ENCODE measurements at places on chromosomes 16 and 17.
A peak's percentile ranks its signal among the peaks of the same experiment; 100 is the strongest.

- H3K27ac ChIP-seq, result no peak overlapping the region
- DNase-seq, result no peak
- H3K4me1 ChIP-seq, result no peaks in the 10 kb centered on the region
- H3K36me3 ChIP-seq, result no peaks in the 10 kb centered on the region
Measured at GRCh38 chr17:8502126-8502525, 66.4 kb downstream of the NDEL1 start.

DNA sequence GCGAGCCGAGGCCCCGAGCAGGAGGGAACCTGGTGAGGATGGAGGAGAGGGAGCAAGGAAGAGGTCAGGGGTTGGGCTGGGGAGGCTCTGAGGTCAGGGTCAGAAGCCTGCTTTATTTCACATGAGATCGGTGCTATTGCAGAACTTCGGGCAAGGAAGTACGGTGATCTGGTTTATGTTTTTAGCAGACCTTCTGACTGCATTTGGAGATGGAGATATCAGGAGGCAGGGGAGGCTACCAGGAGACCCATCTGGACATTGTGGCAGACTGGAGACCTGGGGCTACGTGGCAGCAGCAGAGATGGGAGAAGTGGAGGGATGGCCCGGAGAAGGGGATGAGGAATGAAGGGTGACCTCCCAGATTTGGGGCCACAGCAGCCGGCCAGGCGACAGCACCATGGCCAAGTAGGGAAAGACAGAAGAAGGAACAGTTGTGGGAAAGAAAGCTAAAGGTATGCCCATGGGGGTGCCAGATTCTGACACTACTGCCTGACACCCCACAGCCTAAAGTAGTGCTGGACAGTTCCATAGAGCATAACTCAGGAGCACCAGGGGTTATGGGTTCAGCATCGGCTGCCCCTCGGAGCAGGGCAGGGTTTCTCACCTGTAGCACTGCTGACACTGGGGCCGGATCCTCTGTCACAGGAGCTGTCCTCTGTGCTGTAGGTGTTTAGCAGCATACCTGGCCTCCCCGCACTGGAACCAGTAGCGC, 7.4 kb downstream of the CACNG4 start:
- H3K4me1 ChIP-seq, result no peaks in the 10 kb centered on the region
- H3K27ac ChIP-seq, result no peak overlapping the region
- H3K36me3 ChIP-seq, result no peaks in the 10 kb centered on the region
- DNase-seq, result no peak
- H3K4me3 ChIP-seq, result no peak overlapping the region

DNA sequence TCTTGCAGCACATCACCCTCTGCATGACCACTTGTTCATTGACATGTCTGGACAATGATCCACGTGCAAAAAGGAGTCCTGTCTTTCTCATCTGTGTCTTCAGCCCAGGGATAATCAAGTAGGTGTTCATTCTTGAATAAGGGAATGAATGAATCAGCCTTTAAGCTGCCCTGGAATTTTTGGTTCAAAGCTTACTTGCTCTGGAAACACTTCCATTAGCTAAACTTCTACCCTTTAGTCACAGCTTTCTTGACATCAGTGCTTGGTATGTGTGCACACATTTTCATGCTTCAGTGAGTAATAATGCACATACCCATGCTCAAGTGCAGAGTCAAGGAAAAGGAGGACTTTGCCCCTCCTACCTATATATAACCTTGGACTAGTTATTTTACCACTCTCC, 103.0 kb upstream of the CDH13 start:
- no peaks in the 10 kb centered on the region for H3K36me3 ChIP-seq
- H3K27me3 ChIP-seq, result no peaks in the 10 kb centered on the region
- no peak for DNase-seq

- H3K4me1 ChIP-seq, result peaks cover 10% of the 10 kb centered on the region
- H3K27ac ChIP-seq, result peak overlapping the region; percentile 79
- no peak for DNase-seq
Measured at GRCh38 chr16:1090620-1091587, 5.1 kb downstream of the C1QTNF8 start.

DNA sequence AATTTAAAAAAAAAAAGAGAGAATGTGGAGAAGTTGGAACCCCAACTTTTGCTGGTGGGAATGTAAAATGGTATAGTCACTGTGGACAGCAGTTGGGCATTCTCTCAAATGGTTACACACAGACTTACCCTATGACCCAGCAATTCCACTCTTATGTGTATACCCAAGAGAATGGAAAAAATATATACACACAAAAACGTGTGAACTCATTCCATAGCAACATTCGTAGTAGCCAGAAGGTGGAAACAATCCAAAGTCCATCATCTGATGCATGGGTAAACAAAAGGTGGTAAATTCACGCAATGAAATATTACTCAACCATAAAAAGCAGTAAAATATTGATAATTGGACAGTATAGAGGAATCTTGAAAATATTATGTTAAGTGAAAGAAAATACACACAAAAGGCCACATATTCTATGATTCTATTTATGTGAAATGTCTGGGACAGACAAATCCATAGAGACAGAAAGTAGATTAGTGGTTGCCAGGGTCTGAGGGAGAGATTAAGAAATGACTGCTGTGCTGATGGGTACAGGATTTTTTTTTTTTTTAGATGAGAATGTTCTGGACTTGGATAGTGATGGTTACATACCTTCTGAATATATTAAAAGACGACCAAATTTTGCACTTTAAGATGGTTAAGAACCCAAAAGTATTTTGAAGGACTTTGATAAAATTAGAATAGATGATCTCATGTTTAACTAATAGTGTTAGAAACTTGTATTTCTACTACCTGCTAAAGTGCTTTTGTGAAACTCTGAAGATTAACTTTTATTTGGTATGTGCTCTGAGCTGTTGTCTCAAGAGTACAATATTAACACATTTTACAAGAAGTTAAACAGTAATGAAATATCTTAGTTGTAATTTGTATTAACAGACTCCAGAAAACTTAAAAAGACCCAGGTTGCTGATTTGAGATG, 60.9 kb downstream of the MRTFB start:
- DNase-seq, result no peak
- H3K27ac ChIP-seq, result no peak overlapping the region
- H3K36me3 ChIP-seq, result no peaks in the 10 kb centered on the region
- no peaks in the 10 kb centered on the region for H3K4me1 ChIP-seq
- H3K27me3 ChIP-seq, result no peaks in the 10 kb centered on the region

DNA sequence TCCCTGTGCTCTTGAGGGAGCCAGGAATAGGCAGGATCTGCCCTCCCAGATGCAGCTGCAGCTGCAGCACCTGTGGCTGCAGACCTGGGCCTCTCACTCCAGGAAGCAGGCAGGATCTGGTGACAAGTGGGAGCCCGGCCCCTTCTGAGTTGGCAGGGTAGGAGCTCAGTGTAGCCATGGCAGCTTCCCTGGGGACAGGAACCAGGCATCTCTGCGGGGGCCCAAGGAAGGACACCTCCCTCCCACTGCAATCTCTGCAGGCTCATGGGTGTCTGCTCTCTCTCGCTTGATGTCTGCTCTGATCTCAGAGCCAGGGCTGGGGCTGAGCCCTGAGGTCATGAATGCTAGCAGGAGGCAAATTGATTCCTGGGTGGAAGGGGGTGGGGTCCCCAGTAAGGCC, 592.5 kb upstream of the CA10 start:
- no peak overlapping the region for H3K27ac ChIP-seq
- no peak for DNase-seq
- H3K27me3 ChIP-seq, result no peaks in the 10 kb centered on the region
- no peaks in the 10 kb centered on the region for H3K36me3 ChIP-seq
- H3K4me3 ChIP-seq, result no peak overlapping the region

DNA sequence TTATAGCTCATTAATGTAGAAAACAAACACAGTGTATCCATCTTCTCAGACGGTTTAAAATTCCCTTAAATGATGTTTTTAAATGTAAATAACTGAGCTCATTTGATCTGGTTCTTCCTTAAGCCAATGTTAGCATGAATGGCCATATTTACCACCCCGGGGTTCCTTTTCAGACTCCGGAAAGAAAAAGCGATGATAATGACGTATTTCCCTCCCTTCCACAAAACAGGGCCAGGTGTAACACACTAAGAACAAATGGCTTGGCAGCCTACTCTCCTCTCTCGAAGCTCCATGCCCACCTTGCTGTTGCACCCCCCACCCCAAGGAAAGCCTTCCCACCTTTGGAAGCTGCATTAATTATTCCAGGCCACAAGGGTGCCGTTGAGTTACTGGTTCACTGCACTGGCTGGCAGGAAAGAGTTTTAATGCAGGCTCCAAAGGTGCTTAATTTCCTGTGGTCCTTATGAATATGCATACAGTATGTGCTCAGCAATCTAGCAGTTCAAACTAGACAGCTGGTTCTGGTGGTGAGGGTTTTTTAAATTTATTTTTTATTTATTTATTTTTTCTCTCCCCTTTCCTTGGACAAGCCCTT, 378.9 kb downstream of the WWOX start:
- no peaks in the 10 kb centered on the region for H3K4me1 ChIP-seq
- no peak for DNase-seq
- no peak overlapping the region for H3K27ac ChIP-seq
- H3K36me3 ChIP-seq, result no peaks in the 10 kb centered on the region

GRCh38 chr17:60325730-60326524, 66.0 kb downstream of the USP32 start:
- no peaks in the 10 kb centered on the region for H3K36me3 ChIP-seq
- H3K27ac ChIP-seq, result no peak overlapping the region
- H3K4me1 ChIP-seq, result no peaks in the 10 kb centered on the region
- no peak for DNase-seq
- no peaks in the 10 kb centered on the region for H3K27me3 ChIP-seq
- no peak overlapping the region for H3K4me3 ChIP-seq

DNA sequence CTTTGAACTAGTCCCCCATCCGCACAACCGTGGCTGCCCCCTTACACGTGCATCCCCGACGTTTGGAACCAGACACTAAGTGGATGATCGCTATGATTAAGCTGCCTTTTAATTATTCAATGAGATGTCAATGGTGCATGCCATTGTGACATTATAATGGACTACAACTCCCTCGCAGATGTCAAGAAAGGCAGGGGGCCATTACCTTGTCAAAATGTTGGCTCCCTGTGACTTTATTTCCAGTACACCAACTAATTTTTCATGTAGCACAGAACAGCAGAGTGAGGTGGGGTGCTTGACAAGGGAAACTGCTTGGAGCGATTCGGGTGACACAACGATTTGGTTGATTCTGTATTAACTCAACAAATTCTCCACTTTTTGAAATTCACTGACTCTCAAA, 26.5 kb downstream of the ASIC2 start:
- H3K4me3 ChIP-seq, result no peak overlapping the region
- no peaks in the 10 kb centered on the region for H3K36me3 ChIP-seq
- no peak overlapping the region for H3K27ac ChIP-seq
- H3K4me1 ChIP-seq, result no peaks in the 10 kb centered on the region

DNA sequence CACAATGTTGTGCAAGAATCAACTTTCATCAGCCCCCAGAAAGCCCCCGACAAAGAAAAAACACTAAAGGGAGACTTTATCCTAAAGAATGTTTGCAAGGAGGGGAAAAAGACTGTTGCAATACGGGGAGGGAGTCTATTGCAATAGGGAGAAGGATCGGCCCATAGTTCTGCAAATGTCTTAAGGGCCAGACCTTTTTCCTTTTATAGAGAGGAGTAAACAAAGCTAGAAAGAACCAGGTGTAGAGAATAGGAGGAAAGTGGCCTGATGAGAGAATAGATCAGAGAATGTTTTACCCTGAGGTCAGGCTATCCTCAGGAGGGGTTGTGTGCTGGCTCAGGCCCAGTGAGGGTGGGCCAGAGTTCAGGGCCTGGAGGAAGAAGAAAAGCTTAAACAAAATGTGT, 8.7 kb upstream of the CAVIN1 start:
- no peak overlapping the region for H3K27ac ChIP-seq
- H3K36me3 ChIP-seq, result no peaks in the 10 kb centered on the region
- no peaks in the 10 kb centered on the region for H3K27me3 ChIP-seq

GRCh38 chr16:64773184-64773583, 348.7 kb downstream of the CDH11 start:
- no peaks in the 10 kb centered on the region for H3K27me3 ChIP-seq
- DNase-seq, result no peak
- H3K36me3 ChIP-seq, result no peaks in the 10 kb centered on the region
- no peak overlapping the region for H3K4me3 ChIP-seq
- no peak overlapping the region for H3K27ac ChIP-seq

- H3K4me3 ChIP-seq, result no peak overlapping the region
- no peaks in the 10 kb centered on the region for H3K36me3 ChIP-seq
- H3K27ac ChIP-seq, result no peak overlapping the region
- no peaks in the 10 kb centered on the region for H3K27me3 ChIP-seq
- no peak for DNase-seq
- H3K4me1 ChIP-seq, result no peaks in the 10 kb centered on the region
Measured at GRCh38 chr16:57504001-57504400, 17.7 kb upstream of the DOK4 start.

DNA sequence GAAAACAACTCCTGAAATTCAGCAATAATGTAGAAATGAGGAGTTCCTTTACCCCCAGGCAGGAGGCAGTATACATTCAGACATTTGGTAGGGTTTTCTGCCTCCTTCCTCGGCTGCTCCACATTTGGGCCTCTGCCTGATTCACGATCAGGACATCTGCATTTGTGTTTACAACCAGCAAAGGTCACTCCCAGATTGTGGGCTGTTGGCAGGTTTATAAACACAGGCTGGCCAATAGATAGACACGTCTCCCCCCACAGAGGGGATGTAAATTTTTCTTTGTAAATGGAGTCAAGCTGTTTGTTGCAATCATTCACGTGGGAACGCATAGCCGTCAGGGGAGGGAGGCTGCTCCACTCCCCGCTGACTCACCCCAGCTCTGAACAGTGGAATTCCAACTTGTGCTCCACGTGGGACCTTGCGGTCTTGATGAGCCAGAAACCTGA, 252.1 kb upstream of the N4BP1 start:
- no peaks in the 10 kb centered on the region for H3K36me3 ChIP-seq
- H3K4me3 ChIP-seq, result no peak overlapping the region
- H3K27ac ChIP-seq, result no peak overlapping the region

DNA sequence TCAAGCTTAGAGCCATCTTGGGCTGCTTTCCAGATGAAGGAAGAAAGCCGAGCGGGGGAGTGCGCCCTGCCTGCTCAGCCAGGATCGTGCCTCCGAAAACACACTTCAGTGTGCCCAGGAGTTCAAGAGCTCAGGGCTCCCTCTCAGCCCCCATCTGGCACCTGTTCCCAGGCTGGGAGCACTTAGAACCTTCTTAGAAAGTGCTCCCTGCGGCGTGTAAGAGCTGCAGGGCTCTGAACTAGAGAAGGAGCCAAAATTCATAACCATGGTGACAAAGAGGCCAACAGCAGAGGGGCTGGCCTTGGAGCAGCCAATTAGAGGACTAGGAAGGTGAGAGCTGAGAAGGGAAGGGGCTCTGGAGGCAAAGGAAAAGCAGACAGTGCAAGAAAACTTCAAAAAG, 59.0 kb upstream of the TNRC6C start:
- peaks cover 5% of the 10 kb centered on the region for H3K27me3 ChIP-seq
- no peak overlapping the region for H3K27ac ChIP-seq
- no peak for DNase-seq
- H3K4me3 ChIP-seq, result no peak overlapping the region
- H3K4me1 ChIP-seq, result no peaks in the 10 kb centered on the region

DNA sequence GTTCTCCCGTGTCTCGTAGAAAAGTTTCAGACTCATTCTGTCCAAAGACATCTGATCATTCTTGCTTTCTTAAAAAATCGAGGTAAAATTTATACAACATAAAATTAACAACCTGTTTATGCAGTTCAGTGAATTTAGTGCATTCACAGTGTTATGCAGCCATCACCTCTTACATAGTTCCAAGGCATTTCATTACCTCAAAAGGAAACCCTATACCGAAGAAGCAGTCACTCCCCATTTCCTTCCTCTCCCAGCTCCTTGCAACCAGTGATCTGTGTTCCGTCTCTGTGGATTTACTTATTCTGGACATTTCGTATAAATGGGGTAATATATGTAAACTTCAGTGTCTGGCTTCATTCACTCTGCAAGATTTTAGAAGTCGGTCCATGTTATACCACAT, 103.5 kb upstream of the HS3ST3A1 start:
- no peak for DNase-seq
- H3K36me3 ChIP-seq, result no peaks in the 10 kb centered on the region

GRCh38 chr17:3959295-3959899, 4.8 kb downstream of the ATP2A3 start:
- no peaks in the 10 kb centered on the region for H3K27me3 ChIP-seq
- no peak overlapping the region for H3K4me3 ChIP-seq
- no peaks in the 10 kb centered on the region for H3K36me3 ChIP-seq
